ENCODE measurements at places on chromosomes 4 and X.
A peak's percentile ranks its signal among the peaks of the same experiment; 100 is the strongest.

DNA sequence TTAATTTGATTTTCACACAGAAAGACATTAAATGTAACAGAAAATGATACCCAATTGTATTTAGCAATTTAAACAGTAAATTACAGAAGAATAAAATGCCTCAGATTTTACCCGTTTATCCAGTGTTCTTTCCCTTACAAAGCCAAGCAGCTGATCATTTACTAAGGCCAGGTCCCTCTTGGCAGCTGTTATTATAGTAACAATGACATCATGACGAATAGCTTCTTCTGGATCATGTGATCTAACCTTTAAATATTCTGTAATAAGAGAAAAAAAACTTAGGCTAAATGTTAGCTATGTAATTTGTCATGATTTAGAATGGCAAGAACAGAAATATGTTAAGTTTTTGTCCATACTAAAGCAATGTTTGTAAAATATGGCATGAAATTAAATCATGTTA, 69.4 kb downstream of the PDS5A start:
- no peak for DNase-seq

GRCh38 chrX:78237127-78237526, 90.3 kb downstream of the CYSLTR1 start:
- no peak for DNase-seq

- no peak for DNase-seq
Observed at GRCh38 chr4:127660284-127660885, 27.6 kb downstream of the INTU start.

DNA sequence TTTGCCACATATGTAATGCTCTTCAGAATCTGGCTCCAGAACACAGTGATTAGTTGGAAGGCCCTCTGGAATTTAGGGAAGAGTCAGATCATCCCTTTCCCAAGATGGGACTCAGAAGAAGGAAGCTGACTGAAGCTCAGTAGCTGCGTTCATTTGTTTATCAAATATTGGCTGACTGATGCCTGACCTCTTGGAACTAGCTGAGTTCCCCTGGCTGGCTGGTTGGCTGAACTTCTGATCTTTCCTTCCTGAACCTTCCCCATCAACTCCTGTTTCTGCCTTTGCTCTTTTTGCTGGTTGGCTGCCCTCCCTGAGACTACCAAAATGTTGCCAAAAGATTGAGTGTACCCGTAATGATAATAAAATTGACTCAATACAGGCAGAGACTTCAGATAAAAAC, 866.5 kb upstream of the INTU start:
- no peak for DNase-seq

GRCh38 chr4:30330894-30331652, 389.1 kb upstream of the PCDH7 start:
- DNase-seq = no peak

- no peak for DNase-seq
Observed at GRCh38 chr4:1544861-1545281, 138.6 kb upstream of the NKX1-1 start.

DNA sequence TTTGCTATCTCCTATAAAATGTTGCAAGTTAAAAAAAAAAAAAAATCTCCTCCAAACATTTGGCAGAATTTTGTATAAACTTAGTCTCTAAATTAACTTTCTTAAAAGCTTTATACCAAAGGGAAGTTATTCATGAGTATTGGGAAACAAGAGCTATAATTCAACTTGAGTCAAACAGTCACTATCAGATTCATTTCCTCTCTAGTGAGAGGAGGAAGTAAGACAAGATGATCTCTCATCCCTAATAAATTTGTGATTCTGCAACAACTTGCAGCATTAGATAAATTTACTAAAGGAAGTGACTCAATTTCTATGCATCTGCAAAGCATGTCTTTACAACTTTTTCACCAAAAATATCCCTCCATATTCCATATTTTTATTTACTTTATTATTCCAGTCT, 135.4 kb upstream of the GNPDA2 start:
- no peak for DNase-seq

DNA sequence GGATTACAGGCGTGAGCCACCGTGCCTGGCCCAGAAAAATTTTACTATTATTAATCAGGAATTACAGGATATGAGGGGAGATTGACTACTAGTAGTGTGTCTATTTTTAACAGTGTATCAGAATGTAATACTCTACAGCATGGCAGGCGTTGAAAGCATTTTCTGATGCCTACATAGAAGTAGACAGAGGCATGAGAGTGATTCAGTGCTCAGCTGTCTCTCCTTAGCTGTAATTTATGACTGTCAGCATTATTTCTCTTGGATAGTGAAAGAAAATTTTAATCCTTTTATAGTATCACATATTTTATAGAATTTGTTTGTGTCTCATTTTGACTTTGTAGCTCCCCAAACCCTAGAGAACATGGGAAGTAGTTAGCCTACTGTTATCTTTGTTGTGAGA, 20.7 kb downstream of the ARHGAP24 start:
- DNase-seq = no peak

- no peak for DNase-seq
Observed at GRCh38 chrX:3160756-3161155, 119.5 kb downstream of the ARSF start.

- DNase-seq = no peak
Observed at GRCh38 chrX:40304115-40304514, 206.4 kb upstream of the BCOR start.

- no peak for DNase-seq
Observed at GRCh38 chr4:93867416-93868001, 39.0 kb downstream of the ATOH1 start.

- DNase-seq = no peak
Observed at GRCh38 chr4:2534904-2535375, 1.5 kb upstream of the FAM193A start.

- DNase-seq = no peak
Observed at GRCh38 chrX:153408871-153409351, 2.4 kb upstream of the ZFP92 start.

- DNase-seq = no peak
Observed at GRCh38 chr4:96097040-96097607, 257.2 kb downstream of the PDHA2 start.

- DNase-seq = peak; percentile 86
Observed at GRCh38 chr4:1167244-1167949, 5.0 kb downstream of the SPON2 start.

GRCh38 chrX:79181401-79181800, 36.9 kb downstream of the GPR174 start:
- DNase-seq = no peak

- DNase-seq = no peak
Observed at GRCh38 chr4:33722254-33722653, 2522.1 kb downstream of the ARAP2 start.

GRCh38 chr4:33626221-33626620, 2618.1 kb downstream of the ARAP2 start:
- no peak for DNase-seq

GRCh38 chr4:8393593-8394038, 46.9 kb downstream of the ACOX3 start:
- DNase-seq = no peak

DNA sequence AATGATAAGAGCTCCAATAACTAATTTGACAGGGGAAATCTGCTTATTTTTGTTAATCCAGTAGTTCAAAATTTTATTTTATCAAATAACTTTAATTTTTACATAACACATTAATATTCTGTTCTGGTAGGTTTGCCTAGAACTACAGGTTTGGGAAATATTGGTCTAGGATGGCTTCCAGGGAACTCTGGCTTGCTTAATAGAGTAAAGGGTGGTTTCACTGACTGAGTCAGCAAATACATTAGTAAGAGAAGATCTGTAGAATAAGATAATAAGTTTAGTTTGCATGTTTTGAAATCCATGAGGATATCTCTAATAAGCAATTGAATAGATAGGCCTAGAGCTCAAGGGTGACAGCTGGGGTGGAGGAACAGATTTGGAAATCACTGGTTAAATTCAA, 500.7 kb downstream of the ZNF674 start:
- no peak for DNase-seq

- no peak for DNase-seq
Observed at GRCh38 chr4:57220734-57221133, 110.5 kb upstream of the IGFBP7 start.

- DNase-seq = no peak
Observed at GRCh38 chr4:151403656-151404055, 5.3 kb upstream of the FHIP1A start.

- no peak for DNase-seq
Observed at GRCh38 chr4:85398276-85398675, 76.7 kb upstream of the ARHGAP24 start.

- no peak for DNase-seq
Observed at GRCh38 chrX:35919536-35920309, at the start of gene CFAP47. TSS of gene CFAP47 (plus strand) at chrX:35919734. CDS start at chrX:35919800, 66 bp downstream.

DNA sequence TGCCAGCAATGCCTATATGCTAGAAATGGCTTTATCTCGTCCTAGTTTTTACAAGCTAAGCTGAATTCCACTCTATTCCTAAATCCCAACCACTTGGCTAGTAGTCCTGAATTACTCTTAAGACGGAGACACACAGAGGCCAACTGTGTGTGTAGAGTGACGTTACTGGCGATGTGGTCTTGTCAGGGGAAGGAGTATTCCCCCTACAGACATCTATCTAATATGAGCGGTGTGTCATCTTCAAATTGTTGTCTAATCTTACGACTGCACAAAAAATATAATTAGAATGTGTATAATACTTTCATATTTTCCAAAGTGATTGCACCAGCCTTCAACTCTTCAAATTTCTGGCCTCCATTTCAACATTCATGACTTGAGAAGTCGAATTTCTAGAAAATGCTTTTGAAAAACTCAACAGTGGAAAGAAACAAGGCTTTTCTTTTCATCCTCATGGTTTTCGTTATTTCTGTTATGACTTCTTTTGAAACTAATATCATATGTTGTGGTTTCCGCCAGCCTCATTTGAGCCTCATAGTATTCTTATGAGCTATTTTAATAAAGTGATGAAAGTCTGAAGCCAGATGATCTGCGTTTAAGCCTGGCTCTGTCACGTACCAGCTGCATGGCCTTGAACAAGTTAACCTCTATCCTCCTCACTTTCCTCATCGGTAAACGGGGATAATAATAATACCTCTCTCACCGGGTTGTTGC, 132.3 kb downstream of the SOWAHB start:
- no peak for DNase-seq

- DNase-seq = no peak
Observed at GRCh38 chr4:54487491-54487890, 170.3 kb upstream of the KIT start.

Measured in activated T-cell treated with anti-CD3 and anti-CD28 coated beads for 24 hours (primary cell).